ENCODE measurements at places on chromosomes 13 and 19.

DNA sequence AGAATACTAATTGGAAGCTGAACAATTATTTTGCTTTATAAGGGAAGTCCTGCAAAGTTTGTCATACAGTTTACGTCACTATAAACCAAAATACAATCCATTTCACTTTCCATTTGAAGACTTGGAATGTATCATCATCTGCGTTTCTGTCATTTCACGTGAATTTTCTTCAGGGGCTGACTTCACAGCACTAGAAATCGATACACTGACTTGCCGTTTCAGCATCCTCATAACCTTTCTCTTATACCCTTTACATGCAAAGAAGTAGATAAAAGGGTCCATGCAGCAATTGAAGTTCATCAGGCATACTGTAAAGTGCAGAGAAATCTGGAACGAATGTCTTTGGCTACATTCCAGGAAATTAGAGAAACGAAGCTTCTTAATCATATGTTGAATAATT lies 12.2 kb downstream of the GPR183 start:
- no peak for DNase-seq

- no peak for DNase-seq
Measured at GRCh38 chr19:41688098-41688497, at the start of gene CEACAM7. TSS of gene CEACAM7 (minus strand) at chr19:41688270. CDS start at chr19:41688165, 105 bp downstream.

- no peak for DNase-seq
Measured at GRCh38 chr13:94139393-94139995, 340.0 kb downstream of the DCT start.

GRCh38 chr13:44726214-44726613 lies 150.1 kb upstream of the TSC22D1 start:
- DNase-seq = no peak

DNA sequence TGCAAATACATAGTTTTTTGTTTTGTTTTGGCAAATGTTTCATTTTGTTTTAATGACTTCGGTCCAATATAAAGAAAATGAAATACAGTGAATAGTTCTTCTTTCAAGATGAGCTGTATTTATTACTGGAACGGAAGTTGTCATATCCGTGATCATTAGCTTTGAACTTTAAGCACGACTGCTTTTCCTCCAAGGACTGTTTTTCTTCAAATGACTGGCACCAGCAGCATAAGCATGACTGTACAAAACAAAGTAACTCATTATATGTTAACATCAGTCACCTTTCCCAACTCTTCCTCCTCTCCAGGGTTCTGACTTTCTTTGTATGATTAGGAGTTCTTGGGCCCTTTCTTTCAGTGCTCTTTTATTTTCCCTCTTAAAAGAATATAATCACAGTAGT lies 20.5 kb downstream of the EDNRB start:
- DNase-seq = no peak

DNA sequence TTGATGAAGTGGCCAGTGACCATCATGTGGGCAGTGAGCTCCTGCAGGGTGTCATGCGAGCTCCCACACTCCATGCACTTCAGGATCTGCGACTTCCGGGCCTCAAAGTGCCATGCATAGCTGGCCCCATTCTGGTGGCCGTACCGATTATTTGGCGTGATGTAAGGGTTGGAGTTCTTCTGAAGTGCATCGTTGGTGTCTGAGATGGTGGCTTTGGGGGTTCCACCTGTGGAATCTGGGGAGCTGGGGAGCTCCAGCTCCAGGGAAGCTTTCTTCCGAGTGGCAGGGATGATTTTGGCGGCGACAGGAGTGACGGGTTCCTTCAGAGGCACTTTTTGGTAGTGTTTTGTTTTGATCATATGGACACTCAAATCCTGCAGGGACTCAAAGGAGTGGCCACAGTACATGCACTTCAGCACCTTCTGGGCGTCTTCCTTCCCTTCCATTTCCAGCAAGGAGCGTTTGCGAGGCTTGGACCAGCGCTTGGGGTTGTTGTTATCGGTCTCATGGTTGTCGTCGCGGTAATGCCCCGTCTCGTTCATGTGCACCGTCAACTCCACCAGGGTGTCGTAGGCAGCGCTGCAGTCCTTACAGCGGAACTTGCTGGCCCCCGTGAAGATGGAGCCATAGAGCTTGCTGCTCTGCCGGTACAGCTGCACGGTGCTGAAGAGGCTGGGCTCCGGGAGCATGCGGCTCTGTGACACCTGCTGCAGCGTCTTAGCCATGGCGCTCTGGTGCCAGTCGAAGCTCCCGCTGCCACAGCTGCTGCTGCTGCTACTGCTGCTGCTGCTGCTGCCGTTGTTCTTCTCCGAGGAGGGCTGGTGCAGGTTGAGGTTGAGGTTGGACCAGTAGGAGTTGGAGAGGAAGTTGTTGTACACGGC lies 70.4 kb downstream of the TSHZ3 start:
- DNase-seq = no peak

DNA sequence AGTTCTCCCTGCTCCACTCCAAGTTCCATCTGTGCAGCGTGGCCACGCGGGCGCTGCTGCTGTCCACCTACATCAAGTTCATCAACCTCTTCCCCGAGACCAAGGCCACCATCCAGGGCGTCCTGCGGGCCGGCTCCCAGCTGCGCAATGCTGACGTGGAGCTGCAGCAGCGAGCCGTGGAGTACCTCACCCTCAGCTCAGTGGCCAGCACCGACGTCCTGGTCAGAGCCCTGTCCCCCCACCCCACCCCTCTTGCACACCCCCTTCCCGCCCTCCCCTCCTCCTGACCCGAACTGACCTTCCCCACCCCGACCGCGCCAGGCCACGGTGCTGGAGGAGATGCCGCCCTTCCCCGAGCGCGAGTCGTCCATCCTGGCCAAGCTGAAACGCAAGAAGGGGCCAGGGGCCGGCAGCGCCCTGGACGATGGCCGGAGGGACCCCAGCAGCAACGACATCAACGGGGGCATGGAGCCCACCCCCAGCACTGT lies 11.6 kb downstream of the FUZ start:
- DNase-seq = no peak

GRCh38 chr19:8938576-8938975 lies 71.6 kb downstream of the MUC16 start:
- DNase-seq = no peak

- DNase-seq = no peak
Measured at GRCh38 chr13:44274771-44275205, 98.8 kb upstream of the SERP2 start.

- no peak for DNase-seq
Measured at GRCh38 chr19:52635786-52636570, 2.2 kb downstream of the ZNF83 start.

DNA sequence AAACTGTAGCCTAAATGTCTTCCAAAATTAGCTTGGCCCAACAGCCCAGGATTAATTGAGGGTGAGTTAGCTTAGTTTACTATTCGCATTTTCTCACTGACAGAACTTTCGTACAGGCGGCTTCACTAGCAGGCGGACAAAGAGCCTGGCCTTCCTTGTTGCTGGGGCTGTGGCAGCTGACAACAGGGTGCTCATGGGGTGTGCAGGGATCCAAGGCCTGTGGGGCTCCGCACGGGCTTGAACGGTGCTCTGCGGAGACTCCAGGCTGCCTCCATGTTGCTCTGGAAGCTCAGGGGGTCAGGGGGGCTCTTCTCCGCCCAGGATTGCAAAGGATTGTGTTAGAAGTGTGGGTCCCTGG lies 36.3 kb upstream of the DPRX start:
- DNase-seq = no peak

DNA sequence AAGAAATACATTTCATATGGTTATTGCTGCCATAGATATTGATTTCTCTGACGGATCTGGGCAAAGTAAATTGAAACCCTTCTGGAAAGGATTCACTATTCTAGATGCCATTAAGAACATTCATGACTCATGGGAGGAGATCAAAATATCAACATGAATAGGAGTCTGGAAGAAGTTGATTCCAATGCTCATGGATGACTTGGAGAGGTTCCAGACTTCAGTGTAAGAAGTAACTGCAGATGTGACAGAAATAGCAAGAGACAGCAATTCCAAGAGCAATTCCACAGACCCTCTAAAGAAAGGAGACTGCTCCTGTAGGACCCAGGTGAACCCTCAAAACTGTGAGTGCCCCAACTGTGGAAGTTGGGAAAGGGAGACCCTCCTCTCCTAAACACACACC lies 30.9 kb upstream of the KCTD12 start:
- DNase-seq = no peak

DNA sequence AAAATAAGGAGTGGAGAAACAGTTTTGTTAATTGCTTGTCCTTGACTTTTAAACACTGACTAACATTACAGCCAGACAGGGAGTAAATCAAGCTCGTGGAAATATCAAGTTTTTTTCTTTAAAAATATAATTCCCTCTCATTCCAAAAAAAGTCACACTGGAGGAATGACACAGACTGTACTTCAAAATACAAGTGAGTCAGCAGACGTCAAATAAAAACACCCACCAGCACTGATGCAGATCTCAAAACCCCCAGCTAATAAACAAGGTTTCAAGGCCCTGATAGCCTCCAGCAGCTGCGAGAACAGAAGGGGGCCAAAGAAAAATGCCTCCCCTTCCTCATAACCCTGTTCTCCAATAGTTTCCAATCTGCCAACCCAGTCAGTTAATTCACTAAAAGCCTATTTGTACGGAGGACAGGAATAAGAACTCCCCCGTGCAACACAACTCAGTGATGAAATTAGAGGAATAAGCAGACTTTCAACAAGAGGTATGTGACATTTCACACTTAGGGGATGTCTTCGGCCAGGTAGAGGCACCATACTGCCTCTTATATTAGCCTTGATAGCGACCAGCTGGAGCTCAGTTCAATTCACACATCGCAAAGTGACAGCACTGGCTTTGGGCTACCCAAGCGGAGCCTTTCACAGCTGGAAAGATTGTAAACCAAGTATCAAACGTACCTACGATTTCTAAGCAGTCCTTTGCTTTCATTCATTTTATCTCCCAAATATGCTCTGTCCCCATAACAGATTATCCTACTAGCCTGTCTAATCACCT lies 561.0 kb upstream of the KLF12 start:
- no peak for DNase-seq

GRCh38 chr13:49690133-49690994 lies 922 bp downstream of the EBPL start:
- no peak for DNase-seq

- DNase-seq = no peak
Measured at GRCh38 chr19:30911491-30911890, 437.7 kb downstream of the TSHZ3 start.

DNA sequence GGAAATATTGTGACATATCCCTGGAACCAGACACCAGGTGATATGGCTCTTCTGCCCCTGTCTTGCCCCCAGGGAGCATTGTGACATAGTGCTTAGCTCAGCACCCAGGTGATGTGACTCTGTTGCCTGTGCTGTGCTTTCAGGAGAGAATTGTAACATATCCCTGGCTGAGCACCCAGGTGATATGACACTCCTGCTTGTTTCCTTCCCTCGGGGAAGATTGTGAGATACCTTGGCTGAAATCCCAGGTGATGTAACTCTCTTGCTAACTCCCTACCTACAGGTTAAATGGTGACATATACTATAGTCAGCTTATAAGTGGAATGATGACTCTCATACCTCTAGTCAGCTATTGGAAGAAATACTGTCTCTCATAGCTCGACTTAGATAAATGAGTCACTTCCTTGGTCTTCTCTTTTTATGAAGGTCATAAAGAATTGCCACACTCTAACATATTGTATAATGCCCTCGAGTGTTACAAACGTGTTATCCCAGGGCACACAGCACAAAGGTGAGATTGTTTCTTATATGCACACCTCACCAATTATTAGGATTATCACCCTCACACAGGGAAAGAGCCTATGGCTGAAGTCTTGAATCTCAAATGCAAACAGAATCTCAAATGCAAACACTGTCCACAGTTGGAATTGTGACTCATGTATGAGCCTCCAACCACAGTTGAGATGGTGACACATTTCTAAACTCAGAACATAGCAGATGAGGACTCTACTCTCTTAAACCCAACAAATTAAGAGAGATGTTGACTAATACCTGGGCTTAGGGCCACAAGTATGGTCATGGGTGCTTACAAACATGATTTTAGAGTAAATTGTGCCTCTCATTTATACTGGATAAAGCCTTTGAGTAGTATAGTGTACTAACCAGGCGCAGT lies 32.7 kb upstream of the ZNF254 start:
- DNase-seq = no peak

Data from neuronal stem cell (in vitro differentiated cells).